Activated CD4-positive, alpha-beta T cell treated with anti-CD3 and anti-CD28 coated beads, Interleukin-2, amount 50 U/mL, for 24 hours (primary cell): ENCODE measurements at places on chromosomes 7 and 10.

- DNase-seq, result no peak
Measured at GRCh38 chr10:4249841-4250586, 465.0 kb upstream of the KLF6 start.

DNA sequence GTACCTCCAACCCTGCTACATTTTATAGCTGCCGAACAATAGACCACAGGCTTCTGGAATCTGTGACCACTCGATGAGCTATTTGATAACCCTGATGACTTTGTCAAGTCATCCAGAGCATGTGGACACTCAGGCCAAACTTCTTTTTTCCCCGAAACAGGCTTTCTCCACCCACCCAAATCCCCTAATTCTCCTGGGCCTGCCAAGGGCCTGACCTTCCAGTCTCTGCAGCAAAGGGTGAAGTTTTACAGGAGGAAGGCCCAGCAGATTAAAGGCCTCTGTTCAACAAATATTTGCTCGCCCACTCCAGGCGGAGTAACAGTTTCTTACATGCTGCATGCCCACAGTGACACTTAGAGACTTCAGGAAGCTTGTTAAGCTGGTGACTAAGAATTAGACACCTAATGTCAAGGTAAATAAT is 2.0 kb downstream of the JCAD start:
- no peak for DNase-seq

DNA sequence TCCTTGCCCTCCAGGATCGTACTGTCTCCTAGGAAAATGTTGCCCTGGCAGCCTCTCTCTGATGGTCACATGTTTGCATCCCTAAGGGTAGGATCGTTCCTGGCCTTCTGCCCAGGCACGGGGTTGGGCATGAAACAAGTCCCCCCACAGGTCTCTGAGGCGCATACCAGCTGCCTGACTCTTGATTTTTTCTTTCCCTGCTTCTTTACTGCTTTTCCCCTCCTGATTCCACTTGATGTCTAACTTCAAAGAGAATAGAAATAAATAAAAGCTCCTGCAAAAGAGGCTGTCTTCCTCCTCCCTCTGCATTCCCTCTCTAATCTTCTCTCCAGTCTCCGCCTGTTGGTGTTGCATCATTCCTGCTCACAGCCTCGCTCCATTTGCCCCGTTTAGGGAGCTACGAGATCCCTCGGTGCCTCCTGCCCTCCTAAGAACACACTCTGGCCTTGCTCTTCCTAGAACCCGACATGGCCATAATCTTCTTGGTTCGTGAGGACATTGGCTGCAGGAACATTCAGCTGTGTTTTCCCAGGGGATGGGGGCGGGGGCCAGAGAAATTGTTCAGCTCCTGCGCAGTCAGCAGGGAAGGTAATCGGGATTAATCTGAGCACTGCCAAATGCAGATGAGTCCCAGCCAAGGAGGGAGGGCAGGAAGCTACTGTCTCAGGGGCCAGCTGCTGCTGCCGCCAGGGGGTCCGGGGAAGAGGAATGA is 26.0 kb downstream of the LEP start:
- DNase-seq, result no peak

DNA sequence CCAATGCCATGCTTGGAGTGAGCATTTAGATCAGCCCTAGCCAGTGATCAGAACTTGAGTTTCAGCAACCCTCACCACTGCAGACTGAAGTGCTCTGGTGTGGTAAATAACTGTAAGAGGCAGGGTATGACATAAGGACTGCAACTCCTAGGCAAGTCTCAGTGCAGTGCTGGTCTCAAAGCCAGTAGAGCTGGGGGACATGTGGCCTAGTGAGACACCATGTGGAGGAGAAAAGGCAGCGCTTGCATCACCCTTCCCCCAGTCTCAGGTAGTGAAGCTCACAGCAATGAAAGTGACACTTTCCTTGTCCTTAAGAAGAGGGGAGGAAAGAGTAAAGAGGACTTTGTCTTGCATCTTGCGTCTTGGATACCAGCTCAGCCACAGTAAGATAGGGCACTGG is 386.8 kb upstream of the POT1 start:
- DNase-seq, result no peak

GRCh38 chr7:1331561-1332467 is 99.1 kb downstream of the UNCX start:
- DNase-seq, result no peak

- no peak for DNase-seq
Measured at GRCh38 chr7:54662701-54663100, 96.3 kb downstream of the SEC61G start.

- no peak for DNase-seq
Measured at GRCh38 chr10:55019439-55019838, 218.4 kb upstream of the PCDH15 start.

- DNase-seq, result no peak
Measured at GRCh38 chr7:141738592-141739013, 445 bp downstream of the SSBP1 start.

DNA sequence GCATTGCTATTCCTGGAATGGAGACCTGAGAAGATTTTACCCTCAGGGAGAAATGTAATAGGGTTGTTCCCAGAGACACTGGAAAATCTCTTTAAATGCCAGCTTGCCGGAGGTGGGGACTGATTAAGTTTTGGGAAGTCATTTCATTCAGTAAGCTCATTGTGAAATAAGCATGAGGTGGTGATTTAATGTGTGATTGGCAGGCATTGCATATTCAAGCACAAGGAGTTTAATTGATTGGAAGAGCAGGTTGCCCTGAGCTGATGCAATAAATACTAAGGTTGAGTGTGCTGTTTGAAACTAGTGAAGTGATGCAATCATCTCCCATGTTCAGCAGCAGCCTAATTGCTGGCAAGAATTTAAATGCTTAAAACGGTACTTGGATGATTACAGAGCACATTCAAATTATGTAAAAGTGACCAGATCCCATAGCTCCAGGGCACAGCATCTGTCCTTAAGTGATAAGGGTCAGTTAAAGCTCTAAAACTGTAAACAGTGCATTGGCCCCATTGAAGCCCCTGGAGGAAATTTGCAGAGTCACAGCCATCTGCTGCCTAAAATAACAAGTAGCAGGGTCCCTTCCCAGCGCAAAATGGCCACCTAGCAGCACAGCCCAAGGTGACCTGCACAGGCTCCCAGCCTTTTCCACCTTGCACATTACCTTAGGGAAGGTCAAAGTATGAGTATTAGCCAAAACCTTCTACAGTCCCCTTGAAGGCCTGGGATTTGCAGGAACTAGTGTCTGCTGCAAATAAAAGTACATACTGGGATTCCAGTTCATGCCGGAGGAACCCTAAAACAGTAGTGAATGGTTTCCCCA is 92.1 kb downstream of the CCDC71L start:
- DNase-seq, result no peak

DNA sequence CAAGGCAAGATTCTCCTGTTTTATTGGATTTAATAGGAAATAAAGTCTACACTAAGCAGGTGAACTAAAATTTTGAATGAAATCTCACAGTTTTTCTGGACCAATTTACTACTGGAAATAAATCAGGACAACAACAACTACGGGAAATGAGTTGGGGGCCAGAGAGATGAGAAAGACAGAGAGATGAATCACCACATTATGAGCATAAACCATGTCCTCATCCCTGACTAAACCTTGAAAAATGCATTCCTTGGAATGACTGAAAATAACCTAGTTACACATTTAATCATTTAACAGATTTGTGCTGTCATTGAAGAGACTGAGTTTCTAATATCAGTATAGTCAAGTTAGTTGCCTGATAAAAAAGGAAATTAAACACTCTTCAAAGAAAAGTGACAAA is 608.4 kb upstream of the KCND2 start:
- DNase-seq, result no peak

- DNase-seq, result no peak
Measured at GRCh38 chr10:107442035-107442505, 277.6 kb upstream of the SORCS1 start.

- no peak for DNase-seq
Measured at GRCh38 chr10:21100871-21101514, 203.9 kb upstream of the NEBL start.

DNA sequence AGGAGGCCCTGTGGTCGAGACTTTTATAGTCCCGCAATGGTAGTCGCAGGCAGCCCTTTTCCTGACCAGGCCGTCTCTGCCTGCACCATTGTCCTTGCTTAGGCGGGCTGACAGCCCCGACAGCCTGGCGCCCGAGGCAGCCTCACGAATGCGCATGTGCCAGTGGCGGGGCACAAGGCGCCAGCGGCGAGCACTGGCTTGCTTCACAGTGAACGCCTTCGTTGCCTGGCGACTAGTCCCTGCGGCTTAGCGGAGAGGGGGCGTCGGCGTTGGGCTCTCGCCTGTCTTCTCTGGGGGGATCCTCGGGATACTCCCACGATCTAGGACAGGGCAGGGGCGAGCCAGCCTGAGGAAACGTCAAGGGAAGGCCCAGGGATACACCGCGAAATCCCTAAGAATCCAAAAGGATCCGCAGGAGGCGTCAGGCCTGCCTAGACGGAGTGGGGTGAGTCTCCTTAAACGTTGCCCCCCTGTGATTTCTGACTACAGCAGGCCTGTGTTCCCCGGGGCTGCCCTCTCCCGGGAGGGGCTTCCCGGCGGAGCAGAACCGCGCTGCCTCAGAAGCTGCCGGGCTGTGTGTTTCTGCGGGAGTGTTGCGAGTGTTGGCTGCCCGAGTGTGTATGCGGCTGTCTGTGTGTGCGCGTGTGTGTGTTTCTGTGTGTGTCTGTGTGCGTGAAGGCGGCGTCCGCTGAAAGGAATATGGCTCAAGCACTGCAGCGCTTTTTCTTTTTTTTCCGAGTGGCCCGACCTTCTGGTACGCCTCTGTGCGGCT is 20.5 kb upstream of the ZNF273 start:
- DNase-seq, result no peak

DNA sequence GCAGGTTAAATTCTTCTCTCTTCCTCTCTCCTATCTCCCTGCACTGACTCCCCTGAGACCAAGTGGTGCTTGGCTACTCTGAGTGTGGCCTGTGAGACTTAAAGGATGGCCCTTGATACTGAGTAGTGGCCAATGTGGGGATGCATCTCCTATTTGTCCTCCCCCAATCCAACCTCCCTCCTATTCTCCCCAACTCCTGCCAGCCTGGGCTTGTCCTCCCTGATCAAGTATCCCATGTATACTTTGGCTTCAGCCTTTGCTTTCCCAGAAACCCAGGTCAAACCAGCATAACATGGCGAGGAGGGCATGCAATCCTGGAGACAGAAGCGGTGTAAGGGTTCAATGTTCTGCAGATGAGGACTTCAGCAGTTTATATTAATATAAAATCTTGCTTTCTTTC is 77.9 kb upstream of the GRB10 start:
- no peak for DNase-seq

- no peak for DNase-seq
Measured at GRCh38 chr10:69994262-69994661, 58.4 kb upstream of the MACROH2A2 start.

DNA sequence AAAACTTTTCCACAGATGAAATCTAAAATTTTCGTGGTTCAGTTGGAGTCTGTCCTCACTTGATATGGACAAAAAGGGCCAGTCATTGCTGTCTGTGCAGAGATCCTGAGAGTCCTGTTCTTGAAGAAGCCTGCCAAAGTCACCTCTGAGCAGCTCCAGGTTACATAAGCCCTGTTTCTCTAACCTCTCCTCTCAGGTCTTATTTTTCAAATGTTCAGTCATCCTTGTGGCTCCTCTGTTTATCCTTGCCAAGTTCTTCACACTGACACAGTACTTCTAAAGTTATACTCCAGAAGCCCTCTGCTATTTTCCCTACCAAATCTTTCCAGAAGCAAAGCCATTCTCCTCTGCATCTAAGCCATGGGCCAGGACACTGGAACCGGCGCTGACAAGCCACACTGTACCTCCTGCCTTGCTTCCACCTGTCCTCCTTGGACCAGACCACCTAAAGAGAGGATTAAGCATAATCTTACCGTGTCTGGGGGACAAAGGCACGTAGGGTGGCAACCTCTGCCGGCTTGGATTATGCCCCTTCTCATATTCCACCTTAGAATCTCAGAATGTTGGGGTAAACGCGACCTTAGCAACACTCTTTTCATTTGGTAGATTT is 161.6 kb downstream of the JAZF1 start:
- no peak for DNase-seq

GRCh38 chr7:117014673-117015133 is 61.4 kb downstream of the ST7 start:
- DNase-seq, result no peak

DNA sequence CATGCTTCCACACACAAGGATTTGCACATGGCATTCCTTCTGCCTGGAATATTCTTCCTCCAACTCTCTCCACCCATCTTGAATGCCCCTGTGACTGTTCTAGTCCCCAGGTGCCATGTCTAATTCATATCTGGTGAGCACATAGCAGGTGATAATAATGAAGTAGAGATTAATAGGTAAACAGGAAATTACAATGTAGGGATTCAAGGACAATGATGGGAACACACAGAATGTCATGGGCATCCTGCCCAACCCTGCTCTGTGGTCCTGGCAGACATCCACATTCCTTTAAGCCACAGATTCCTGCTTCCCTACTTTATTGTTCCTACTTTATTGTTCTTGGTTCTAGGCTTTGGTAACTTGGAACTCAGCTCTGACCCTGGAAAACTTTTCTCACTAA is 115.8 kb downstream of the THSD7A start:
- no peak for DNase-seq

- DNase-seq, result no peak
Measured at GRCh38 chr7:117937753-117938483, 64.7 kb upstream of the CTTNBP2 start.

DNA sequence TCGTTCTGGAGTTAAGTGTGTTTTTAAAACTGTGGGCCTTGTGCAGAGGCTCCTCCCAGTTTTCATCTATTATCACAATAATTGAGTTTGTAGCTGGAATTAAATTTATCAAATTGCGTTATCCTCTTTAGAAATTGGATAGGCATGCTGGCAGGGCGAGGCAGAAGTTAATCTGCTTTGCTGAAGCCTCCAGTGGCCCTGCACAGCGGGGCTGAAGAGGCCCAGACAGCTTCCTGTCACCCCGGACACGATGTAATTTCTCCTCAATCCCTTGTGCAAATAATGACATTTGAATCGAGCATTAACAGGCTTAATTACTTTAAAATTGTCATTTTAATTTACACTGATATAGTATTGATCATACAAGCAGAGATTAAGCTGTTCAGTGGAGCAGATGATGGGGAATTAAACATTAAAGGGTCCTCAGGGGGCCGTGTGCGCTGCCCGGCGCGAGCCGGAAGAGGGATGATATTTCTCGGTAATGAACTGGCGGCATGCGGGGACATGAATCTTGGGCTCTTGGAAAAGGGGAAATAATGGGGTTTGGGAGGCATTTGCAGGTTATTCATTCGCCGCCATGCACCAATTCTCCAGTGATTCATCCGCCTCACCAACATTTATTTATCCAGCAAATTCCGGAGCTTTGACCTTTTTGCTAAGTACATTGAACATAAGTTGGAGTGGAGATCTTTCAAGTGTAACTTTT is 118.5 kb downstream of the NKX6-2 start:
- DNase-seq, result no peak

- no peak for DNase-seq
Measured at GRCh38 chr10:35359873-35360272, 23.6 kb downstream of the CCNY start.
